ENCODE measurements at places on chromosomes 2 and 18. TPM values are rescaled to one million over a fixed set of nuclear protein-coding genes. Genes with fewer than 3 reads are reported as not detected.

NGEF gene
- not detected for total RNA-seq

DSC3 gene
- not detected for total RNA-seq

FARSB gene
- total RNA-seq: 46.8 TPM

CCDC85A gene
- total RNA-seq: not detected

LRRC30 gene
- total RNA-seq: not detected

- no peaks in the 10 kb centered on the region for H3K36me3 ChIP-seq
- no peak overlapping the region for H3K4me3 ChIP-seq
- no peak overlapping the region for H3K27ac ChIP-seq
- peaks cover 22% of the 10 kb centered on the region for H3K4me1 ChIP-seq
- no peaks in the 10 kb centered on the region for H3K27me3 ChIP-seq
Measured at GRCh38 chr2:105464325-105464724, 65.5 kb upstream of the FHL2 start.

- H3K36me3 ChIP-seq: no peaks in the 10 kb centered on the region
- H3K4me3 ChIP-seq: no peak overlapping the region
- no peak for DNase-seq
- H3K4me1 ChIP-seq: peaks cover 7% of the 10 kb centered on the region
Measured at GRCh38 chr2:127932199-127932876, 46.6 kb upstream of the AMMECR1L start.

DNA sequence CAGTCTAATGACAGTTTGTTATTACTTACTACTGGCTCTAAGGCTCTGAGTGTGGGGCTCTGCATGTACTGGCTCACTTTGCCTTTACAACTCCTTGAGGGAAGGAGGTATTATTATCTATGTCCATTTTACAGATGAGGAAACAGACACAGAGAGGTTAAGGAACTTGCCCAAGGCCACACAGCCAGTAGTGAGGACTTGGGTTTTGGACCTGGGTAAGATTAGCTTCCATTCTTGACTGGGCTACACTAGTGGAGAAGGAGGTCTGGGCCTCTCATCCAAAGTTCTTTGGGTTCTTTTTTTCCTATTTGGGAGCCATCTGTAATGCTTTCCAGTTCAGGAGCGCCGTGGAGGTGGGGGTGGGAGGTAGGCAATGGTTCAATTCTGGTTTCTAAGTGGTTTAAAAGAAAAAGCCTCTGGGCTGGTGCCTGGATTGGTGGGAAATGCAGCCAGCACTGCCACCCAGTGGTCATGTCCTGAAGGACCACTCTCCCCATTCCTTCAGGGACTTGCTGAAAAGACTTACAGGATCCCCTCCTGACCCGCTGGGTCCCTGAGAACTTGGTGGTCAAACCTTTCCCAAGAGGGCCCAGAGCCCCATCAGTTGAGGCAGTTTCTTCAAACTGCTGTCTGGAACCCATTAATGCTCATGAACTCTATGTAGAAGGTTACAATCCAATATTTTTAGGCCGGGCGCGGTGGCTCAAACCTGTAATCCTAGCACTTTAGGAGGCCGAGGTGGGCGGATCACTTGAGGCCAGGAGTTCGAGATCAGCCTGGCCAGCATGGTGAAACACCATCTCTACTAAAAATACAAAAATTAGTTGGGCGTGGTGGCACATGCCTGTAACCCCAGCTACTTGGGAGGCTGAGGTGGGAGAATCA lies 38.6 kb upstream of the NOTO start:
- peaks cover 2% of the 10 kb centered on the region for H3K27me3 ChIP-seq
- H3K27ac ChIP-seq: no peak overlapping the region
- H3K4me1 ChIP-seq: no peaks in the 10 kb centered on the region
- no peaks in the 10 kb centered on the region for H3K36me3 ChIP-seq
- no peak overlapping the region for H3K4me3 ChIP-seq

DNA sequence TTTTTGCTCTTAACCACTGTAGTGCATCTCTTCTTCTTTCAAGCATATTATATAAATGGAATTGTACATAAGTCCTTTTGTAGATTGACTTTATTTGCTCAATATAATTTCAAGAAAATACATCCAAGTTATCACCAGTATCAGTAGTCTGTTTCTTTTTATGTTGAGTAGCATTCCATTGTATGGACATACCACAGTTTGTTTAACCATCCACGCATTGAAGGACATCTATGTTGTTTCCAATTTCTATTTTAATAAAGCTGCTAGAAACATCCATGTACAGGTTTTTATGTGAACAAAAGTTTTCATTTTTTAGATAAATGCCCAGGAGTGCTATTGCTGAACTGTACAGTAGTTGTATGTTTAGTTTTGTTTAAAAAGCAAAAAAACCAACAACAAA lies 387.5 kb upstream of the SOX11 start:
- H3K27me3 ChIP-seq: no peaks in the 10 kb centered on the region
- no peak for DNase-seq
- no peaks in the 10 kb centered on the region for H3K36me3 ChIP-seq
- no peaks in the 10 kb centered on the region for H3K4me1 ChIP-seq
- no peak overlapping the region for H3K27ac ChIP-seq

DNA sequence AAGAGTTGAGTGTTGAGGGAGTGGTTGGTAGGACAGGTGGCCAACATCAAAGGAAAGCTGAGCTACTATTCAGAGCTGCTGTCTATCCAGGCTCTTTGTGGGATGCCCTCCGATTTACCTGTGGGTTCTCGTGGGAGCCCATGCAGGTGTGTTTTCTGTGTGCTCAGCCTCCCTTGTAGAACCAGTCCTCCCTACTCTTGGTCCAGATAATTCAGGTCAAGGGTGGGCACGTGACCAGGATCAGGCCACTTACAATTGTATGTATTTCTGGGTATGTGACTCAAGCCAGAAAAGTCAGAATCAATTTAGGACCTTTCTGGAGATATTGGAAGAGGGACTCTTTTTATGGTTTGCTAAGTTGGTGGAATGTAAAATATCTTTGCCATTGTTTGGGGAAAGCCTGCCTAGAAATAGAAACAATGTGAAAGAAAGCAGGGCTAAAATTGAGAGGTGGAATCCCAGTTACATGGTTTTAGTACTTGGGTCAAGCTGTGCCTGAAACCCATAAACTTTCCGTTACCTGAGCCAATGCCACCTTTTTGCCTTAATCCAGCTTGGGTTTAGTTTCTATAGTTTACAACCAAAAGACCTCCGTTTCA lies 93.2 kb downstream of the PDCL3 start:
- H3K36me3 ChIP-seq: no peaks in the 10 kb centered on the region
- H3K27ac ChIP-seq: no peak overlapping the region
- H3K4me3 ChIP-seq: no peak overlapping the region
- DNase-seq: no peak
- no peaks in the 10 kb centered on the region for H3K27me3 ChIP-seq
- H3K4me1 ChIP-seq: peaks cover 43% of the 10 kb centered on the region

- no peak for DNase-seq
- peaks cover 13% of the 10 kb centered on the region for H3K27me3 ChIP-seq
- H3K36me3 ChIP-seq: no peaks in the 10 kb centered on the region
- H3K4me1 ChIP-seq: no peaks in the 10 kb centered on the region
- no peak overlapping the region for H3K27ac ChIP-seq
- H3K4me3 ChIP-seq: no peak overlapping the region
Measured at GRCh38 chr2:219851801-219852481, 224.5 kb downstream of the SLC4A3 start.

DNA sequence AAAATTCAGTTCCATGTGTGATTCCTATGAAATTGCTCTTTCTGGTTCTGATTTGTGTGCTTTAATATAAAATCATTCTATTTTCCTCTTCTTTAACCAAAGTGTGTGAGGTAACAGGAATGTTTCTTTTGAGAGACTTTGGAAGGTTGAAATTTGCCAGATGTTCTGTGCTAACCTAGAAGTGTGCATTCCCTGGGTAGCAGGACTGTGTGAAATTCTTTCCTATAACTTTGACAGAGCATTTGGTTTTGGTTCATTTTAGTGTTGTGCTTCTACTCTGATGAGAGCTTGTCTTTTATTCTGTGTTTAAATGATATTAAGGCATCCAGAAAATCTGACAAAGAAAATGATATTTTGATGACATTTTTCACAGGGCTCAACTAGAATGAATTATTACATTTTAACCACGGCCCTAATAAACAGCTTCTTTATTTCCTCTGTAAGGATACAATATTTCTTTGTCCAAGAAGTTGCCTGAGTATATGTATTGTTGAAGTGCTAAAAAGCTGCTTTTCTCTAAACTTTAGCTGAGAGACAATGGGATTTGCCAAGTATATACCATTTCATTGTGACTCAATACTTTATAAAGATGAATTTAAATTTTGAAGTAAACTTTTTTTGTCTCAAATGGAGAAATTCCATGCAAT lies 34.7 kb upstream of the DLX1 start:
- H3K4me1 ChIP-seq: peaks cover 3% of the 10 kb centered on the region
- H3K4me3 ChIP-seq: no peak overlapping the region
- H3K36me3 ChIP-seq: no peaks in the 10 kb centered on the region
- H3K27me3 ChIP-seq: no peaks in the 10 kb centered on the region
- no peak for DNase-seq

- H3K36me3 ChIP-seq: no peaks in the 10 kb centered on the region
- peaks cover 40% of the 10 kb centered on the region for H3K4me1 ChIP-seq
- peak; percentile 75 for DNase-seq
- peak overlapping the region; percentile 8 for H3K4me3 ChIP-seq
- no peaks in the 10 kb centered on the region for H3K27me3 ChIP-seq
- peak overlapping the region; percentile 69 for H3K27ac ChIP-seq
Measured at GRCh38 chr2:2646433-2647051, 315.5 kb upstream of the MYT1L start.

GRCh38 chr2:38528008-38528442 lies 74.7 kb downstream of the HNRNPLL start:
- H3K4me1 ChIP-seq: peaks cover 4% of the 10 kb centered on the region
- no peaks in the 10 kb centered on the region for H3K36me3 ChIP-seq
- H3K27me3 ChIP-seq: peaks cover 21% of the 10 kb centered on the region
- H3K27ac ChIP-seq: no peak overlapping the region

GRCh38 chr2:25076749-25077148 lies 34.9 kb downstream of the EFR3B start:
- no peaks in the 10 kb centered on the region for H3K4me1 ChIP-seq
- peaks cover 11% of the 10 kb centered on the region for H3K27me3 ChIP-seq

DNA sequence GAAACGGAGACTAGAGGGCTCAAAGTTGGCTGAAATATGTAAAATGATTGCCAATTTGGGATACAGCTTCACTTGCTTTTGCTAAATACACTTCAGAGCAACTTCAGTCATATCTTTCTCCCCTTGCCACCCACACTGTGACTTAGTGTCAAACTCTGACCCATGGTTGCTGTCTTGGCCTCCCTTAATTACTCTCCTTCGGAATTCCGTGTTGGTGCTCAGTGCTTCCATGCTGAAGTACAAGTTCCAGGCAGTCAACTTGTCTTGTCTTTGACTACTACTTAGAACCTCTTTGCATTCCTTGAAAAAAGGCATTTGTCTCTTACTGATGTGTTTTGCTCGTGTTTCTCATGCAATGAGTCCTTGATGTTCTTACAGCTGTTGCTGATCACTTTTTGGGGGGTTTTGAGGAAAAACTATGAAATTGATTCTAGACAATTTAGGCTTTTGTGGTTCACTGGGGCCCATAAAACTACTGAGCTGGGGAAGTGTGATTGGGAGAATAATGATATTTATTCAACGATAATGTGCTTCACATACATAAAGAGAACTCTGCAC lies 146.0 kb downstream of the UBE2E3 start:
- no peaks in the 10 kb centered on the region for H3K27me3 ChIP-seq
- no peak overlapping the region for H3K4me3 ChIP-seq
- no peak for DNase-seq
- peaks cover 4% of the 10 kb centered on the region for H3K36me3 ChIP-seq

DNA sequence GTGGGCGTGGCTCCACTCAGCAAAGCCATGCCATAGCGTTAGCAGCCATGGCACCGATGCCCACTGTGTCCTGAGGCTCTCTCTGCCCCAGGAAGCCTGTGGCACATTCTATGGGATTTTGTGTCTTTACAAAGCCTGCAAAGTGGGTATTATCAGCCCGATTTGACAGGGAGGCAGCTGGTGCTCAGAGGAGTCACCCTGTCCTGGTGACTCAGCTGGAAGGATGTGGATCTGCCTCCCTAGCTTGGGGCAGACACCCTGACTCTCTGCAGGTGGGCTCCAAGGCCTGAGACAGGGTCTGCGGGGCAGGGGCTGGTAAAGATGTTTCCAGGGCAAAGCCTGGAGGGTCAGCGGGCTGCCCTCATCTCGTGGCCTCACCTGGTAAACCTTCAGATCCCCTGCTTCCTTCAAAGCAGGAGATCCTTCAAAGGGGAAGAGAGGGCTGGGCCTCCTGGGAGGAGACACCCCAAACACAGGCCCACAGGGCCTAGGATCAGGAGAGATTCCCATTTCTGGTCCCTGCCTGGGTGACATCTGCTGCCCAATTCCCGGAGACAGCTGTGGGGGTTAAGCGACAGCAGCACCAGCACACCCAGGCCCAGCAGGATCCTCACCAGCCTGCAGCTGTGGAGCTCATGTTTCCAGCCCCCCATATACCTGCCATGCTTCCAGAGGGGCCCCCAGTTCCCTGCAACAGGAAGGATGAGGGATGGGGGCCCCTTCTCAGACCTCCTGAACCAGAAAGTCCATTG lies 3.0 kb upstream of the ASB1 start:
- H3K27ac ChIP-seq: no peak overlapping the region
- H3K36me3 ChIP-seq: peaks cover 5% of the 10 kb centered on the region
- H3K4me1 ChIP-seq: peaks cover 18% of the 10 kb centered on the region
- no peak overlapping the region for H3K4me3 ChIP-seq
- DNase-seq: no peak

- peaks cover 1% of the 10 kb centered on the region for H3K4me1 ChIP-seq
- peaks cover 53% of the 10 kb centered on the region for H3K27me3 ChIP-seq
- no peak for DNase-seq
- no peak overlapping the region for H3K4me3 ChIP-seq
Measured at GRCh38 chr2:111105926-111106325, 14.8 kb upstream of the BCL2L11 start.

- no peak overlapping the region for H3K4me3 ChIP-seq
- DNase-seq: no peak
- H3K27me3 ChIP-seq: peaks cover 24% of the 10 kb centered on the region
- no peak overlapping the region for H3K27ac ChIP-seq
- H3K4me1 ChIP-seq: peaks cover 2% of the 10 kb centered on the region
- no peaks in the 10 kb centered on the region for H3K36me3 ChIP-seq
Measured at GRCh38 chr18:50126471-50126870, 68.5 kb downstream of the MYO5B start.

GRCh38 chr2:50318147-50318546 lies 713.8 kb downstream of the NRXN1 start:
- no peak overlapping the region for H3K27ac ChIP-seq
- no peaks in the 10 kb centered on the region for H3K36me3 ChIP-seq
- no peaks in the 10 kb centered on the region for H3K27me3 ChIP-seq
- no peaks in the 10 kb centered on the region for H3K4me1 ChIP-seq

DNA sequence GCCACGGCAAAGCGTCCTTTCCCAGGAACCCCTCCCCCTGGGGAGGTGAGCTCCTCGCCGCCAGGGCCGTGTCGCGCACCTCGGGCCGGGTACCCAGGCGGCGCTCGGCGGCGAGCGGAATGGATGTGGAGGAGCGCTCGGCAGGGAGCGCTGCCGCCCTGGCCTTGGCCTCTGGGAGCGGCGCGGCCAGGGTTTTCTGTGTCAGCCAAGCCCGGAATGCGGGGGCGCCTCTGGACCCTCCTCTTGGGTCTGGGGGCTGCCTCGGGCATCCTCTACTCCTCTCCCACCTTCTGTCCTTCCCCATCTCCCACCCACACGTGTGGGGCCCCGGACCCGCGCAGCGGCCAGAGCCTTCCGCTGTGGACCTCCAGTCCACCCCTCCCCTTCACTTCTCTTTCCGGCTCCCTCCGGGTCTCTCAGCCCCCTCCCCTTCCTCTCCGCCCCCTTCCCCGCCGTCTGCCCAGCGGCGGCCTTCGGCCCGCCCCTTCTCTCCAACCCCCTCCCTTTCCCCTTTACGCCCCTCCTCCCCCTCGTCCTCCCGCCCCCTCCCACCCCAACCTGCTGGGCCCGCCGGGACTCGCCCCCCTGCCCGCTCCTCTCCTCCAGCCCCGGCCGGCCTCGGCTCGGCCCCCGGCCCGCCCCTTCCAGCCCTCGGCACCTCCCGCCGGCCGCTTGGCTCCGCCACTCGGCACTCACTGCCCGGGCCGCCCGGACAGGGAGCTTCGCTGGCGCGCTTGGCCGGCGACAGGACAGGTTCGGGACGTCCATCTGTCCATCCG lies at the start of gene MERTK:
Gene MERTK (plus strand): TSS at position 684 of the 779 bp plus-strand sequence. CDS start 129 bp downstream, outside the sequence.
- peak; percentile 72 for DNase-seq
- no peaks in the 10 kb centered on the region for H3K36me3 ChIP-seq
- H3K4me1 ChIP-seq: peaks cover 9% of the 10 kb centered on the region
- H3K4me3 ChIP-seq: peak within 1 kb of the TSS; percentile 76
